ENCODE measurements at places on chromosomes 1 and 21.

GRCh38 chr1:180092931-180093650 is 61.6 kb upstream of the QSOX1 start:
- DNase-seq = no peak

DNA sequence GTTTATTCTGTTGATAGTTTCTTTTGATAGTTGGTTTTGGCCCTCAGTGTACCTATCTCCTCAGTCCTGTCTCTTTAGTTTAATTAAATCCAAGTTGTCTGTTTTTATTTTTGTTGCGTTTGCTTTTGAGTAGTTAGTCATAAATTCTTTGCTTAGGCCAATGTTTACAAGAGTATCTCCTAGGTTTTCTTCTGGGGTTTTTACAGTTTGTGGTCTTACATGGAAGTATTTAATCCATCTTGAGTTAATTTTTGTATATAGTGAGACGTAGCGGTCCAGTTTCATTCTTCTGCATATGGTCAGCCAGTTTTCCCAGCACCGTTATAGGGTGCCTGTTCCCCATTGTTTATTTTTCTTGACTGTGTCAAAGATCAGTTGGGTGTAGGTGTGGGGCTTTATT is 139.4 kb downstream of the POU2F1 start:
- no peak for DNase-seq

DNA sequence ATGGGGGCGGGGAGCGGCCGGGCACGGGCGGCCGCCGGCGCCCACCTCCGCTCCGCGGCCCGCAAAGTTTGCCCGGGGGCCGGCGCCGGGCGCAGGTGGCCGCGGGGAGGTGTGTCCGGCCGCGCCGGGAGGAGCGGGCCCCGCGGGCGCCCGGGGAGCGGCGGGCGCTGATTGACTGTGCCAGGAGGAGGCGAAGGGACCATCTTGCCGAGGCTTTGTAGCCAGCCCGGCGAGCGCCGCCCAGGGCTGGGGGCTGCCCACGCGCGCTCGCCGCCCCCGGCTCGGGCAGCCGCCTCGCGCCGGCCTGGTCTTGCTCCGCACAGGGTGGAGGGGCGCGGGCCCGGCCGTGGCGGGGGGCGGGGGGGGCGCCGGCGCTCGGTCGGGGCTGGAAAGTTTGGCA is 432 bp downstream of the EPHB2 start:
- DNase-seq = no peak

DNA sequence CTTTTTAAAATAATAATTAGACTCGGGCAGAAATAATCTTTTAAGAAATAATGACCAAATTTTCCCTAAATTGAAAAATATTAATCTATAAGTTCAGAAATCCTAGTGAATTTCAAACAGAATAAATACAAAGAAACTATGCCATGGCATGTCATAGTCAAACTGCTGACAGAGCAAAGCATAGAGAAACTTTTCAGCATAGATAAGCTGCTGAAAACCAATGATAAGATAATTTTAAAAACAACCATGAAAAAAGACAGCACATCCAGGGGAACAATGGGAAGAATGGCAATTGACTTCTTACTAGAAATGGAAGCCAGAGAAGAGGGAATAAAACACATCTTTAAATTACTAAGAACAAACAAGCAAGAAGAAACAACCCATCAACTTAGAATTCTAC is 19.8 kb downstream of the CD1D start:
- DNase-seq = no peak

DNA sequence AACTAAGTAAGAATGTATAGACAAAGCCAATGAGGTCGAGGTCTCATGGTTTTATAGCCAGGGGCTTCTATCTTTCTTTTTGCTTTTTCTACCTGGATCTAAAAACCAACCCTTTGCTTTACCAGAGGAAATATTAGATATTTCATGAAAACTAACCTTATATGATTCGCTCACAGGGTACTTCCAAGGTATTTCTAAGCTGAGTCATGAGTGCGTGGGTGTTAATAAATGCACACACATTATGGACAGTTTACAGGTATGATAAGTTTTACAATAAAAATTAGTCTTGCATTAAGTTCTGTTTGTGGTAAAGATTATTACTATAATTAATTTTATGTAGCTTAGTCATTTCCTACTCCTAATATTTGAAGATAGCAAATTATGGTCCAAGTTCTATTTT is 217.2 kb downstream of the CHRM3 start:
- DNase-seq = no peak

- DNase-seq = no peak
Measured at GRCh38 chr1:203526130-203526529, 32.2 kb downstream of the OPTC start.

DNA sequence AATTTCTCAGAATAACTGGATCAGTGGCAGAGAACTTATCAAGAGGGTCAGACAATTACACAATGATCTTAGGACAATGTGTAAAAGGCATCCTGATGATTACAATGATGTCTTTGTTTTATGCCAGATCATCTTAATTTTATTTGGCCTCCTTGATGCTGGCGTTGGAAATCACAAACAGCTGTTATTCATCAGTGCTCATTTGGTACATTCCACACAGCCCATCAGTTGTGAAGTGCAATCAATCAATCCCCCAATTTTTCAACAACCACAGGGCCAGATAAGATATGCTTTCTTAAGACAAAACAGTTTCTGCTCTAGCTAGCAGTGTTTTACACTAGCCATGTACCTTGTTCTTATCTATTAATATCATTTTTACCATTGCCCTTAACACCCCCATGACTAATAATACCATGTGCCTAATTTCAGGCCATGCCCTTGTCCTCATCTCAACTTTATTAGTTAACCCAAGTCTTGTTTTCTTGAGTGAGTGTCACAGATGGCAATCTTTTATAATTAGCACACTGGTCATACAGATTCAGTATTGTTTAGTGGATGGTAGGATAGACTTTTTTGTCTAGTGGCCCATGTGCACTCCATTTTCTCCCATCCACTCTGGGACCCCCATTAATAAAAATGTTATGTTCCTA is 40.8 kb upstream of the COL24A1 start:
- no peak for DNase-seq

DNA sequence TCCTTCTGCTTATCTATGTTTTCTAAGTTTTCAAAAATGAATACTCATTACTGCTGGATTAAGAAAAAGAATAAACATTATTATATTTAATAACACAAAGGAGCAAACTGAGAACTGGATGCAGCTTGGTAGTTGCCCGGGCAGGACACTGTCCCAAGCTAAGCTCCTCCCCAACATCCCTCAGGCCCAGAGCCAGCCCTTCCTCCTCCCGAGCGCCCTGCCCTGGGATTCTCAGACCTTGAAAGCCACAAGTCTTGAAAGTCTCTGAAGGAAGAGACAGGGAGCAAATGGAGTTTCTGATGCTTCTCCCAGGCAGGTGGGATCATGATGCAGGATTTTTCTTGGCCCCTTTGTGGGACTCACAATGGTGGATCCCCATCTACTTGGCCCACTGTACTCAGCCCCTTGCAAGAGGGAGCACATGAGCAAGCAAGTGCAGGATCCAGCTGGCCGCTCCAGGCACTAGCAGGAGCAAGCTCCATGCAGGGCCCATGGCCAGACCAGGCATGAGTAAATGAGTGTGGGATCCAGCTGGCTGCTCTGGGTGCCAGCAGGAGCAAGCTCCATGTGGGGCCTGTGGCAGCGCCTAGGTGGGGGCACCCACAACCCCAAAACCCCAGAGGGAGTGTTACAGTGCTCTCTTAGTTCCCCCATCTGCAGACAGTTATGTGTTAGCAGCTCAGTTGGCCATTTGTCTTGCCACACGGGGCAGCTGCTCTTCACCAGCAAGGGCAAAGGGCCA is 32.1 kb upstream of the RAB4A start:
- no peak for DNase-seq

DNA sequence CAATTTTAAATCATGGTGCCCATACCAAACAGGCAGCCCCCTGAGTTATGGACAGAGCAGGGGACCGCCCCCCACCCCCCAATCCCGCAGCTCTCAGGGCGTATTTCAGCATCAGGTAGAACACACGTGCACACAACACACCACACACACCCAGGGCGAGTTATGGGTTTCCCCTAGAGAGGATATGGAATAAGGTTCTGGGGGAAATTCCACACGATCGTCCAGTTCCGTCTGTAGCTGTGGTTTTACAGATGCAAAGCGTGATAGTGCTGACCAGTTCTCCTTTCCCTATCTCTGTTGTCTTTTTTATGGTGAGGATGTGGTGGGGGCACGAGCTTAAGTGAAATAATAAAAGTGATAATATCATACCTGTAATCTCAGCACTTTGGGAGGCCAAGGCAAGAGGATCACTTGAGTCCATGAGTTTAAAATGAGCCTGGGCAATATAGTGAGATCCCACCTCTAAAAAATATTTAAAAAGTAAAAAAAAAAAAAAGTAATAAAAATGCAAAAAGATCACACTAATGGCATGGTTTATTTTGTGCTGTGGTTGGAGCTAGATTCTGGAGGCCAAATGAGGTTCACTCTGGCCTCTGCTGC is 25.1 kb downstream of the C2CD2 start:
- no peak for DNase-seq

DNA sequence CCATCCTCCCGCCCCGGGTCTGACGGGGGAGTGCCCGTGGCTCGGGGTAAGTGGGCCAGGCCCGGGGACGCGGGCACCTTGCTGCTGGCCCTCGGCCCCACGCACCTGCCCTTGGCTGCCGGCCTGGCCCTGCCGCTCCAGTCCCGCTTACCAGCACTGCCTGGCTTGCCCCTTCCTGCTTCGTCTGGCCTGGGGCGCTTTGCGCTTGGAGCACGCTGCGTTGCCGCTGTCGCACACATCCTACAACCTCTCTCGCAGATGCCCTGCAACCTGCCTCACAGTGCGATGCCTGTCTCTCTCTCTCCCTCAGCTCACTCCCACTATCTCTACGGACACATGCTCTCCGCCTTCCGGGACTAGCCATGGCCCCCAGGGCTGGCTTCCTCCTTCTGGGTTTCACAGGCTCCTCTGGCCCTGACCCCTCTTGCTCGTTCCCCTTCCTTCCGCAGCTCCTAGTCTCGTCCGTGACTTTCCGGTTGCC is 9.7 kb downstream of the MYOG start:
- DNase-seq = no peak

DNA sequence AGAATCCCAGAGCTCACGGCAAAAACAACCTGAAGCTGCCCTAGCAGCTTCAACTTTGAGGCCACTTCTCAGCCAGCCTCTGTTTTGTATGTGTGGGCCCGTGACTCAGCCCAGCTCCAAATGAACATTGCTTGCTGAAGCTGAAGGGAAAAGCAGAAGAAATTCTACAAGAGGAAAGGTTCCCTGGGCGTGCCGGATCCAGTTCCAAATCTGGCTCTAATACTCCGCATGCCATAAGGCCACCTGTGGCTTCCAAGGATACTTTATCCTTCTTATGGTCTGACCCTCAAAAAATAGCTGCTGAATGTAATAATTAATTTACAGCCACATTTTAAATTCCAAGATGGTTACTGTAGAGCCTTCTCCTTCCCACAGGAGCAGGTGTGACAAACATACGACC is 24.3 kb downstream of the TSPAN2 start:
- no peak for DNase-seq

DNA sequence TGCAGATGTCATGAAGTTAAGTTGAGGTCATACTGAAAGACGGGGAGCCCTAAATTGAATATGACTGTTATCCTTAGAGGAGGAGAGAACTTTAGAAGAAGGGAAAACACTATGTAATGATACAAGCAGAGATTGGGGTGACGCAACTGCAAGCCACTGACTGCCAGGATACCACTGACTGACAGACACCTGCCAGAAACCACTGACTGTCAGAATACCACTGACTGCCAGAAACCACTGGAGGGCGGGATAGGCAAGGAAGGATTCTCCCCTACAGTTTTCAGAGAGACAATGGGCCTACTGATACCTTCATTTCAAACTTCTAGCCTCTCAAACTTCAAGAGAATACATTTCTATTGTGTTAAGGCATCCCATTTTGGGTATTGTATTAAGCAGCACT is 388.7 kb downstream of the USH2A start:
- DNase-seq = peak; percentile 11

- no peak for DNase-seq
Measured at GRCh38 chr1:191134796-191135195, 657.1 kb upstream of the BRINP3 start.

DNA sequence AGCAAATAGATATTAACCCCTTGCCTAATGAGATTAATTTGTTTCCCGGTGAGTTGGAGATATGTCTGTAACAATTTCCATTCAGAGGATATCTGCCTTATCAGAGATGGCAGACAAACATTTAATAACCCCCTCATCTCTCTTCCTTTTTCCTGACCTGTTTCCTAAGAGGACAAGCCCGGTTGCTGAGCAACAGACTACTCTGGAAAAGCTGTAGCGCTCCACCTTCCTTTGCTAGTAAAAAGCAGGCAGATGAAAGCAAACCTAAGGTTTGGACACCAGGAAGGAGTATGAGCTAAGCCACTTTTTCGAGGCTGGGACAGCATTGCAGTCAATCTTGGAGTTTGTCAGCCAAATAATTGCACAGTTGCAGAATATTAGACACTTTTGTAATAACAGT is 82.4 kb downstream of the RGS21 start:
- DNase-seq = no peak

GRCh38 chr1:65459397-65459768 is 38.9 kb downstream of the LEPR start:
- no peak for DNase-seq

DNA sequence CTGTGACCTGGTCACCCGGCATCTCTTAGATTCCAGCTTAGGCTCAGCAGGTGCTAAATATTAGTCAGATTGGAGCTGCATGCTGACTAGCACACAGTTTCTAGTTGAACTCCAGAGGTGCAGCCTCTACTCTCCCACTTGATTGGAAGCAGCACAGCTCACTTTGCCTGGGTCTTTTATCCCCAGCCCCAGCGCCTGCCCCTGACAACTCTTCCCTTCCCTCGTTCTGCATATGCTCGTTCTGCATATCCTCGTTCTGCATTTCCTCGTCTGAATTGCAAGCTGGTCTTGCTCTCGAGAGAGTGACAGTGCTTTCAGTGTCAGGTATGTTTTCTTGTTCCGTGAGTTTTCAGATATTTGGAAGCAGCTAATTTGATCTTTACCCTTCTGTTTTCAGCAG is 11.7 kb downstream of the COL18A1 start:
- no peak for DNase-seq

- no peak for DNase-seq
Measured at GRCh38 chr1:47679826-47680225, 242.0 kb downstream of the FOXD2 start.

GRCh38 chr21:43189936-43190335 is 21.1 kb downstream of the CRYAA start:
- DNase-seq = no peak

DNA sequence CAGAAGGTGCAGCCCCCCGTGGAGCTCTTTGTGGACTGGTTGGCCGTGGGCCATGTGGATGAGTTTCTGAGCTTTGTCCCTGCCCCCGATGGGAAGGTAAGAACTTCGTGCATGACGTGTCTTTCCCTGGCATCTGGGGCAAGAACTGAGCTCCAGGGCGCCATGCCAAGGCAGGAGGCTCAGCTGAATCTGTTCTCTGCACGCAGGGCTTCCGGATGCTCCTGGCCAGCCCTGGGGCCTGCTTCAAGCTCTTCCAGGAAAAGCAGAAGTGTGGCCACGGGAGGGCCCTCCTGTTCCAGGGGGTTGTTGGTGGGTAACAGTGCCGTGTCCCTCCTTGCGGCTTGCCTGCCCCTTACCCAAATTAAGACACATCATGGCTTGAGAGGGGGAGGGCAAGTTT is 27.7 kb downstream of the PADI3 start:
- DNase-seq = no peak
